ENCODE measurements at places on chromosomes 1 and 21.

GRCh38 chr1:163145435-163145834 is 57.3 kb downstream of the RGS5 start:
- DNase-seq = no peak

DNA sequence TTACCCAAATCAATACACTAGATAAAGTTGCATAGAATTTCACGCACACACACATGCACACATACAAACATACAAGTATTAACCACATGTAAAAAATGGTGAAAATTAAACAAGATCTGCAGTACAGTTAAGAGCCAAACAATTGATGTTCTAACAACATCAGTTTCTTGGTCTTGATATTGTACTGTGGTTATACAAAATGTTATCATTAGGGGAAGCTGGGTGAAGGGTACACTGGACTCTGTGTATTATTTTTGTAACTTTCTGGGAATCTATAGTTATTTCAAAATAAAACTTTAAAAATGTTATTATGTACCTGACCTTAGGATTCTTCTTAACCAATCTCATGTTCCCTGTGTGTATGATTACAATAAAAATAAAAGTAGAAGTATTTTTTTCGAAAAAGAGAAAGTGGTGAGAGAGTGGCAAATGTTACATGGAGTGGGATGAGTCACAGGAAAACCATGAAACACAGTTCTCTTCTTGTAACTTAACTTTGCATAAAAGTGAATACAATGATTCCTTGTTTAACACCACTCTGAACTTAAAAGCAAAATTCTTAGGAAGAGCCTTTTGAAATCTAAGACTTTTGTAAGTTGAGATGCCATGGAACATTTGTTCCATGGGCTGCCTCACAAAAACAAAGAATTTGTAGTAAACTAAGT is 101.6 kb upstream of the RUNX1 start:
- DNase-seq = no peak

- no peak for DNase-seq
Observed at GRCh38 chr1:22450351-22451021, 1.2 kb upstream of the ZBTB40 start.

DNA sequence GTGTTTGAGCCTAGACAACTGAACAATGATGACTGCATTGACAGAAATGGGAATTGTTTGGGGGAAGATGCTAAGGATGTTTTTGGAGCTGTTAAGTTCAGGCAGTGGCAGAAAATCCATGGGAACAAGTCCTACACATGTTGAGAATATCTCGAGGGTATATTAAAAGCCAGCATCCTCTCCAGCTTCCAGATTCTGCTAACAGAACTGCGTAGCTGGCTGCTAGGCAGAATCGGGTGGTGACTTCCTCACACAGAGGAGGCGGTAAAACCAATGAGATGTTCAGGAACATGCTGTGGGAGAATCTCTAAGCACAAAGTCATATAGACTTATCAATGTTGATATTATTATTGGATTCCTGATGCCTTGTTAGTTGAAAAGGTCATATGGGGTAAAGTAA is 14.8 kb downstream of the FAM163A start:
- no peak for DNase-seq

- no peak for DNase-seq
Observed at GRCh38 chr1:241532162-241532531, at the start of gene KMO. Gene KMO (plus strand): TSS chr1:241532378. CDS start chr1:241532445, 67 bp downstream.

DNA sequence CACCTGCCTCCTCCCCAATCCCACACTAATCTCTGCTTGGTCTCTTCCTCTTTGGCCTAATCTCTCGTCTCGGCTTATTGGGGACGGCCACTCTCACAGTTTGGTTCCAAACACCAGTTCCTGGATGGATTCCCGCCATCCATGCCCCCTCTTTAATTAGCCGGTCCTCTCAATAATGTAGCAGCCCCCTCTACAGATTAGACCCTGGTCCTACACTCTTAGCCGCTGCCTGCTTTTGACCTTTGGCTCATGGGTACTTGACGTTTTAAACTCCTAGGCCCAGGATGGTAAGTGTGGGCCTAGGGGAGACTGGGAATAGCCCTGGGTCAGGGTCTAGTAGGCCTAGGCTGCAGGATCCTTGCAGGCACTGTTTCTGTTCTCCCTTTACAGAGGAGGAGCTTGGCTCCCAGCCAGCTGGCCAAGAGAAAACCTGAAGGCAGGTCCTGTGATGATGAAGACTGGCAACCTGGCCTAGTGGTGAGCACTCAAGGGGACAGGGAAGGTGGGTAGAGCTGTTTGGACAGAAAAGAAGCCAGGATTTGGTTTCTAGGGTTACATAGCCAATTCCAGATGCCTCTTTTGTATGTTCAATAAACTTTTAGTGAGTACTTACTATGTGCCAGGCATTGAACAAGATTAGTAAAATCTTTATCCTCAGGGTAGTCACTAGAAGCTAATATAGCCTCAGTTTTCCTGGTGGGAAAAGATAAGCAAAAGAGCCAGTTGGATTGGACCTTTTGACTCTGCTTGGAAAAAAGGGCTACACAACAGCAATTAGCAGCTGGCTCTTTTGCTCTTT is 758 bp downstream of the RAD54L start:
- peak; percentile 24 for DNase-seq

GRCh38 chr21:42062236-42063022 is 8.7 kb upstream of the UMODL1 start:
- no peak for DNase-seq

DNA sequence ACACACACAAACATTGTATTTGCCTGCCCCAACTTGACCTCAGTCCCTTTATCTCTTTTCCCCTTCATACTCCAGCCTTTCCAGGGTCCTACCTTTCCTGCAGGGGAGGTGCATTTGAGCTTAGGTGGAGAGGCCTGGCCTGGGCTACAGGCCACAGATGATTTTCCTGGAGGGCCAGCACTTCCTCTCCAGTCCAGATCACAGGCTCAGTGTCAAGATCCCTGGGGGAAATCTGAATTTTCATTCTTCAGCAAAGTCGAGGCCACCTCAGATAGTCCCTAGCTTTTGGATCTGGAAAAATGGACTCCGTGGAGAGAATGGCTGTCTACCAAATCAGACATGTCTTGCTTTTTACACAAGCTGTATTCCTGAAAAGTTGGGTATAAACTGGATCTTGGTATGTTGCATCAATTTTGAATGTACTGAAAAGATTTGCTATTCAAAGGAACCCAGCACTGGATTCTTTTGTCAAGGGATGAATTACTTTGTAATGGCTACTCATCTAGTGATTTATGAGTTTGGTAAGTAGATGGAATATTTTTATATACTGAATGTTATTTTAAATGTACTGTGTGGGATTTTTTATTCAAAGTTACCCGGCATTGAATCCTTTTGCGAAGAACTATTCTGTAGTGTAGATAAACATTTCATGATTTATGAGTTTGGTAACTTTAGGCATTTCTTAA is 78.7 kb downstream of the DDR2 start:
- DNase-seq = no peak

GRCh38 chr1:23745515-23745914 is 2.2 kb downstream of the ELOA start:
- DNase-seq = no peak

GRCh38 chr1:228081578-228082213 is 812 bp upstream of the ARF1 start:
- DNase-seq = no peak

- DNase-seq = no peak
Observed at GRCh38 chr21:36718951-36719501, 20.1 kb downstream of the SIM2 start.

- no peak for DNase-seq
Observed at GRCh38 chr1:193960499-193960898, 774.1 kb upstream of the B3GALT2 start.

GRCh38 chr1:160953030-160953429 is 1.6 kb downstream of the ITLN2 start:
- no peak for DNase-seq

GRCh38 chr1:221241157-221241556 is 361.9 kb downstream of the HLX start:
- no peak for DNase-seq

DNA sequence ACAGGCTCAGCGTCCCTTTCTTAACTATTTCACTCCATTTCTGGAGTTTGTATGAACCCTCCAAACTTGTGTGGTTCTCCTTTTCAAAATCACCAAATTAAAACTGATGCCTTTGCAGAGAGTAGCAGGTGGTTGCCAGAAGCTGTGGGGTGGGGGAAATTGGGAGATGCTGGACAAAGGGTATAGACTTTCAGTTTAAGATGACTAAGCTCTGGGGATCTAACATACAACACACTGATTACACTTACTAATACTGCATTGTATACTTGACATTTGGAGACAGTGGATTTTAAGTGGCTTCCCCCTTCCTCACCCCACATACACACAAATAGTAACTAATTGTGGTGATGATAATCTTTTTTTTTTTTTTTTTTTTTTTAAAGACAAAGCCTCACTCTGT is 11.1 kb upstream of the SCYL3 start:
- DNase-seq = no peak

DNA sequence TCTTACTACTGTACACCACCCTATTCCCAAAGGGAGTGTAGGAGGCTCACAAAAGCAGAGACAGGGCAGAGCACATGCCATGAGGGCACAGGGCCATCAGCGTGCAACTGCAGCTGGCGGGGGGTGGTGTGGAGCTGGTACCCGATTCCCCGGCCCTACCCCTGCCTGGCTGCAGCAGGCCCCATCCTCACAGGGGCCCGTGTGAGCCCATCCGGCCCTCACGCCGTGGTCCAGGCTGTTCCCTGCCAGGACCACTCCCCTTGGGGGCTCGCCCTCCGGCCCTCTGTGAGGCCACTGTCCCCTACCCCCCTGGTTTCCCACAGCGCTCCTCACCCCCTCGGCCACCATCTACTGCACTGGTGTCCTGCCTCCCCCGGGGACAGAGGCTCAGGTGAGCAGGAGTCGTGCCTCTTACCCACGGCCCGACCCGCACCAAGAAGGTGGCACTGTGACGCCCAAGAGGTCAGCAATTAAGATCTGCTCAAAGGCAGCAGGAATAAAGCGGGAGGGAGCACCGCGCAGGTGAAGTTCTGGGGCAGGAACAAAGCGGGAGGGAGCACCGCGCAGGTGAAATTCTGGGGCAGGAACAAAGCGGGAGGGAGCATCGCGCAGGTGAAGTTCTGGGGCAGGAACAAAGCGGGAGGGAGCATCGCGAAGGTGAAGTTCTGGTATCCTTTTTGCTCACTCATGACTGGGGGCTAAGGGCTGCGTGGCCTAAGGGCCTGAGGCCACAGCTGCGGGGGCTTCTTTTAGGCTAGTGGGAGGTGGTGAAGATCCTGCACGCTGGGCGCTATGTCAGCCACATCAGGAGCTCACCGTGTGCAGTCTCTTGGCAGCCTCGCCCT is 3.9 kb downstream of the POFUT2 start:
- no peak for DNase-seq

GRCh38 chr1:228900099-228900885 is 165.0 kb downstream of the RHOU start:
- no peak for DNase-seq

GRCh38 chr1:157496121-157496526 is 56.2 kb downstream of the FCRL5 start:
- peak; percentile 65 for DNase-seq

- DNase-seq = peak; percentile 0
Observed at GRCh38 chr1:30417701-30418046, 305.7 kb downstream of the MATN1 start.

GRCh38 chr1:156496211-156496761 is 4.3 kb downstream of the MEF2D start:
- no peak for DNase-seq

DNA sequence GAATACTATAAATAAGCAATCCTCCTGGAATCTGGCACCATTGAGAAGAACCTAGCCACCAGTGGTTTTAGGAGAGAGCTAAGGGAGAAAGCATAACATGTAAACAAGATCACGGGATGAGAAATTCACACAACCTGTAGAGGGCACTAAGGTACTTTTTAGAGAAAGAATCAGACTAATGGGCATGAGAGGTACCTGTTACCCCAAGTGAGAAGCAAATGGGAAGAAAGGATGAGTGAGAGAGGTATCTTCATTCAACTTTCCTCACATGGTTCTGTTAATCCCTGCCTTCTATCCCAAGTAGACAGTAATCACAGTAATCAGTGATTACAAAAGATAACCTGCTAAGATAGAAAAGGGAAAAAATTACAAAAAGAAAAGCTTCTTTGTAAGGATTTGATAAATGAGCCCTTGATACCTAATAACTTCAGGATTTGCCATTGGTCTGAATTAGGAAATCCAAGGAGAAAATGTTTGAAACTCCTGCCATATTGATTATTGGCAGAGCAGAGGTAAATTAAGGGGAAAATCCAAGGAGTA is 251.1 kb upstream of the ADGRL2 start:
- DNase-seq = no peak

GRCh38 chr1:53327182-53327913 is 522 bp downstream of the LRP8 start:
- peak; percentile 63 for DNase-seq

- no peak for DNase-seq
Observed at GRCh38 chr21:35091496-35091895, 42.4 kb upstream of the RUNX1 start.

- no peak for DNase-seq
Observed at GRCh38 chr1:205440476-205441317, 15.1 kb downstream of the BLACAT1 start.

DNA sequence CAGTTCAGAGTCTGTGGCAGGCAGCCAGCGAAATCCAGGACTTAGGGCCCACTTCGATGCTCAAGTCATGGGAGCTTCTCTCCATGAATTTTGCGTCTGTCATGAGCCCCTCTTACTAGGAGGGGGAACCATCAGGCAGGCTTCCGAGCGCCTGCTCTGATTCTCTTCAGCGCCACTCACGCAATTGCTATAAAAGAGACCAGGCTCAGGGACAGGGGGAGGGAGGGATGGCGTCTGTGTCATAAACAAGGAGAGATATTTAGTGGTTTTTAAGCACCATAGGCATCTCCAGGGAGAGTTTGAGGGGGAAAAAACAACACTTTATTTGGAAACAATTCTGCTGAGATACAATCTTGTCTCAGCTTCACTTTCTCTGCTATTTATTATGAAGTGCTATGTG is 60.6 kb downstream of the NAV1 start:
- DNase-seq = no peak

- no peak for DNase-seq
Observed at GRCh38 chr1:113207019-113207418, 134.0 kb downstream of the LRIG2 start.

GRCh38 chr1:109877317-109877771 is 33.3 kb upstream of the CSF1 start:
- no peak for DNase-seq

- no peak for DNase-seq
Observed at GRCh38 chr1:84573481-84573966, 716 bp downstream of the CTBS start.

- no peak for DNase-seq
Observed at GRCh38 chr1:32742956-32743355, 40.4 kb upstream of the SYNC start.

- DNase-seq = no peak
Observed at GRCh38 chr1:40341491-40342380, 24.6 kb upstream of the COL9A2 start.

DNA sequence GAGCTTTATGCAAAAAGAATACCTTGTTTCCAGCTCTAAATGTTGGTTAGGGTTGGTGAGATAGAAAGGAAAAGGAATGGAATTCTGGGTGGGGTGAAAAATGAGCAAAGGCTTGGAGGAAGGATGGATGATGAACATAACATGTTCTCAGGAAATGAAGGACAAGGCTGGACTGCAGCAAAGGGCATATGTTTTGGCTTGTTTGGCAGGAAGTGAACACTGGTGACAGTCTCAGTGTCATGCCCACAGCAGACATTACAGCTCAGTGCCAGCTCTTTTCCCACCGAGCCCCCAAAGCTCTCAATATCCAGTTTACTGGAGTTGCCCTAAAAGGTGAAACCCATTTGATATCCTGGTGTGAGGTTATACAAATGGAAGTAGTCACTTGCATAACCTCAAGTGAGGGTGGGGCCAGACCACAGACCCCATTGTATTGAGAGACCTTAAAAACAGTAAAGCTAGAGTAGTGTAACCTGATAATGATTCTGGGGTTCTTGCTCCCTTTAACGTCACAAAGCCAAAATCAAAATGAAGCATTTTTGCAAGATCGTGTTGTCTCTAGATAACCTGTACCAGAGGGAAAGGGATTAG is 270.6 kb downstream of the NFIA start:
- no peak for DNase-seq
